Activated CD8-positive, alpha-beta memory T cell treated with anti-CD3 and anti-CD28 coated beads for 48 hours (primary cell): ENCODE measurements at places on chromosomes 3 and 15.

- DNase-seq: no peak
Measured at GRCh38 chr3:194282436-194283122, 68.5 kb downstream of the CPN2 start.

DNA sequence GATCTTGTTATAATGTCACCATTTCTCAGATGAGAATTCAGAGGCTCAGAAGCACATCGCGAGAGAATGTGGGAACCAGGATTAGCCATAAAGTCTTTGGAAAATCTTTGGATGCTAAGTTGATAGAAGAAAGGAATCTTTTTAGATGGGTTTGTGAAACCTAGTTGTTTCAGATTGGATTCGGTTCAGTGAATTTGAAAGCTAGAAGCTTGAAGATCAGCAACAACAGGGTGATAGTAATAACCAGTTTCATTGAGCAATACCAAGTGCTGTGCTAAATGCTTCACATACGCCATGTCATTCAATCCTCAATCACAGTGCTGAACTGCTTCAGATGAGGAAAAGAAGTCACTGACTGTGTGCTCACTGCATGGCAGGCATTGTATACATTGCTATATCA, 47.4 kb upstream of the MITF start:
- DNase-seq: no peak

DNA sequence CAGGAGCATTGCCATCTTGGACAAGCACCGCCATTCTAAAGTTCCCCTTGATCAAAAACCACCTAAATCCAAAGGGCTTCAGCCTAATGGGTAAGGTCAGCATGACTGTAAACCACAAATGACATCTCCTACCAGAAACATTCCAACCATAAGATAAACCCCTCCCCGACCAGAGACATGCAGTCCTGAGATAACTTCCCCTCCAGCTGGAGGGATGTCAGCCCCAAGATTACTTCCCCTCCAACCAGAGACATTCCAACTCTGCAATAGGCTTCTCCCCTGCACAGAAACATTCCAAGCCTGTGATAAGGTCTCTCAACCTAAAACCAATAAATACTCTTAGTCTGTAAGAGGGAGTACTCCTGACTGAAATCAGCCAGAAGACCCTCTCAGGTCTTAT, 62.7 kb upstream of the DNAJC19 start:
- no peak for DNase-seq

- DNase-seq: no peak
Measured at GRCh38 chr15:61035311-61035710, 193.8 kb downstream of the RORA start.

- no peak for DNase-seq
Measured at GRCh38 chr3:155230382-155230781, 63.1 kb downstream of the STRIT1 start.

- no peak for DNase-seq
Measured at GRCh38 chr3:98136631-98137030, 6.1 kb downstream of the OR5H1 start.

GRCh38 chr3:88113311-88114162, 36.2 kb upstream of the C3orf38 start:
- no peak for DNase-seq

- DNase-seq: no peak
Measured at GRCh38 chr3:193040836-193041672, 123.4 kb upstream of the MB21D2 start.
